ENCODE measurements at places on chromosomes 4 and X.
A peak's percentile ranks its signal among the peaks of the same experiment; 100 is the strongest.

DNA sequence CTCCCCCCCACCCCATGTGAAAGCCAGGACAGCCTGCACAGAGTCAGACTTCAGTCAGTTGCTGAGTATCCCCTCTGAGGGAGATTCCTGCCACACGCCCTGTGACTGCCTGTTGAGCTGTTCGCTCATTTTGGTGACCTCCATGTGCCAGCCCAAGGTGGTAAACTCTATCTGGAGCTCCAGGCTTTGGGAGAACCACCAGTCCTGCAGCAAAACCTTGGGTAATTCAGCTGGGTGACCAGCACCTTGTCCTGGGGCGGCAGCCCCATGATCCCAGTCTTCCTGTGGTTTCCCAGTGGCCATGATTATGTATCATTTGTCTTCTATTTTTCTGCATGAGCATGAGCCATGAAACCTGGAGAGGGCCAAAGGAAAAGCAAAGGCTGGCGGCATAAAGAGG is 73.4 kb downstream of the NBDY start:
- DNase-seq: no peak

- DNase-seq: no peak
Measured at GRCh38 chr4:151745481-151746231, 15.2 kb downstream of the GATB start.

- DNase-seq: no peak
Measured at GRCh38 chrX:150408561-150408960, 45.4 kb downstream of the MAMLD1 start.

- no peak for DNase-seq
Measured at GRCh38 chr4:94728056-94728766, 29.5 kb upstream of the BMPR1B start.

DNA sequence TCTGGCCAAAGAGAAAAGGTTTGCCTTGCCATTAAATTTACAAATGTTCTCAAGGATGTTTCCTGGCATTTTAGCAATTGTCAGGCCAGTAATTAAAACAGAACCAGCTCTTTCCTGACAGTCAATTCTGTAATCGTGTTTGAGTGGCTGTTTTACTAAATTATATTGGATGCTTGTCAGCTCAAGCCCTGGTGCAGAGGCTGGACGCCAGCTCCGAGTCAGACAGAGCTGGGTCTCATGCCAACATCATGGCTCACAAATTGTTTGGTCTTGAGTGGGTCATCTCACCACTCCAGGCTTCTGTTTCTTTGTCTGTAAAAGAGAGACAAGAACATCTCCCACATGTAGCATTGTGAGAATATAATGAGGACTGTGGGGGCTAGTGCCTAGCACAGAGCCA is 190.3 kb upstream of the PSAPL1 start:
- DNase-seq: no peak

GRCh38 chr4:69640289-69640688 is 847 bp upstream of the UGT2A2 start:
- no peak for DNase-seq

DNA sequence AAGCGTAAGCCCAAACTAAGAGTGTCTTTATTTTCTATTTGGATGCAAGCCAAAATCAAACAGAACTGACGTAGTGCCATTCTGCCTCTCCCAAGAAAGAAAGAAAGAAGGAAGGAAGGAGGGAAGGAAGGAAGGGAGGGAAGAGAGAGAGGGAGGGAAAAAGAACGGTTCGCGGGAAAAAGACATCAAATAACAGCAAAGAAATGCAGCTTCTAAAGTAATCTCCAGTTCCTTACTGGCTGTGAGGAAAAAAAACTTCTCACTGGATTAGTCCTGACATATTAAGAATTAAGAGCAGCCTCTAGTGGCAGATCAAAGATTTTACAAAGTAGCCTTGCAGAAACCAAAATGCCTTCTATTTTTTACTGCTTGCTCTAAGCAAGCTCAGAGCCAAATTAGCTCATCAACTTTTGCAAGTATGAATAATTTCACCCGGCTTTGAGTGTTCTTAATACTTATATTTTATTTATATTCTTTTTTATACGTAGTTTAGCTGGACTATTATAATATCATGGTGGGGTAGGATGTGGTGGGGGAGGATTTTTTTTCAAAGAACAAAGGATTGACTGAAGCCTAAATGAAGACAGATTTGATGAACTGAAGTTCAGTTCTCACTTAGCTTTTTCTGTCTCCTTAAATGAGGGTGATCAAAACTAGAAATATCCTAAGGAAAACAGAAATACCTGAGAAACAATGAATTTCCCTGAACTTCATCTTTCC is 36.6 kb downstream of the PITX2 start:
- peak; percentile 5 for DNase-seq

DNA sequence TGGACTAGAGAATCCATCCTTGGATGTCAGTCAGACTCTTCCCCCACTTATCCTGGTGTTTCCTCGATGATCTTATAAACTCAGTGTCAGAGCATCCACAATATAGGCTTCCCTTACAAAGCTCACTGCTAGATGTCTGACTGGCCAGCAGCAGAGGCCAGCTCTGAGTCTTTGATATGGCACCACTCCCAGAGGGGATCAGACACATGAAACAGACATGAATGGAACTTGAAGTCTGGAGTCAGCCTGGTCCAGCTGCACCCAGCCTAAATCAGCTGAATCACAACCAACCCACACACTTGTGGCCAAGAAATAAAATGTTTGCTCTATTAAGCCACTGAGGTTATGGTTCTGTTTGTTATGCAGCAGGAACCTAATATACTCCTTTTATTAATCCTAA is 129.6 kb upstream of the MED14 start:
- no peak for DNase-seq

DNA sequence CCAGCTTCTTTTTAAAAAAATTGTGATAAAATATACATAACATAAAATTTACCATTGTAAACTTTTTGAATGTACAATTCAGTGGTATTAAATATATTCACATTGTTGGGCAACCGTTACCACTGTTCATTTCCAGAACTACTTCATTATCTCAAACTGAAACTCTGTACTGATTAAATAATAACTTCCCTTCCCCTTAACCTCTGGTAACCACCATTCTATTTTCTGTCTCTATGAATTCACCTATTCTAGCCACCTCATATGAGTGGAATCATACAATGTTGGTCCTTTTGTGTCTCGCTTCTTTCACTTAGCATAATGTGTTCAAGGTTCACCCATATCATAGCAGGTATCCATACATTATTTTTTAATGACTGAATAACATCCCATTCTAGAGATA is 8.3 kb downstream of the GPR50 start:
- DNase-seq: no peak
